ENCODE measurements at places on chromosomes 5 and 9.

DNA sequence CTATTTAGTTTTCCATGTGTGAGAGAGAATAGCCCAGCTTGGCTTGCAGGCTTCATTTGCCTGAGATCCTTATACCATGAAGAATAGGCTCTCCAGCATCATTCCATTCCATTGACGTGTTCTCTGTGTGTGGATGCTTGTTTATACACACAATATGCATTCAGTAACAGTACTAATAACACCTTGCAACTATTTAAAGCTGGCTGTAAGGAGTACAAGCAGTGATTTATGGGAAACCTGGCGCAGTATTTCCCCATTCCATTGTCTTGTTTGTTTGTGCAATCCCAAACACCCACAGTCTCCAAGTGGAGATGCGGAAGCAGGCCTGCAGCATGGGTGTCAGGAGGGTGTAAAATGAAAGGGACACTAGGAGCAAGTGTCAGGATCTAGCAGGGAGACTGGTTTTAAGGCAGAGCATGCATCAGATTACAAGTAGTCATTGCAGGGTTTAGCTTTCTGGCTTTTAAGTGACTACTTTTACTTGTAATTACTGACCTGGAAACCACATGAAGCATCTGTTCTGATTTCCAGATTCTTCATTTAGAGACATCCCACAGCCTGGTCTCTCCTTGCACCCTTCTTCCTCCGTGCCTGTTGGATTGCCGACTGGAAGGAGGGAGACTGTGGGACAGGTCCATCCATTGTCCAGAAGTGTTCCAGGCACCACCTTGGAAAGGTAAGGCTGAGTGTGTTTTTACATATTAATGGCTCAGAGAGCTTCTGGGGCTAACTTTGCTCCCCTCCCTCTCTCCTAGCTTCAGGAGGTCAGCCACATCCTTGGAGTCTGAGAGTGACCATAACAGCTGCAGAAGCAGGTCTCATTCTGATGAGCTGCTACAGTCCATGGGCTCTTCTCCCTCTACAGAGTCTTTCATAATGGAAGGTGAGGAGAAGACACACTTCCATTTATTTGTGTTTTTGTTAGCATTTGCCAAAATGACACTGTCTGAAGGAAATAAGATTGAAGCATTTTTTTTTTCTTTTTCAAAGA, 241.6 kb downstream of the ARHGEF28 start:
- DNase-seq, result no peak

DNA sequence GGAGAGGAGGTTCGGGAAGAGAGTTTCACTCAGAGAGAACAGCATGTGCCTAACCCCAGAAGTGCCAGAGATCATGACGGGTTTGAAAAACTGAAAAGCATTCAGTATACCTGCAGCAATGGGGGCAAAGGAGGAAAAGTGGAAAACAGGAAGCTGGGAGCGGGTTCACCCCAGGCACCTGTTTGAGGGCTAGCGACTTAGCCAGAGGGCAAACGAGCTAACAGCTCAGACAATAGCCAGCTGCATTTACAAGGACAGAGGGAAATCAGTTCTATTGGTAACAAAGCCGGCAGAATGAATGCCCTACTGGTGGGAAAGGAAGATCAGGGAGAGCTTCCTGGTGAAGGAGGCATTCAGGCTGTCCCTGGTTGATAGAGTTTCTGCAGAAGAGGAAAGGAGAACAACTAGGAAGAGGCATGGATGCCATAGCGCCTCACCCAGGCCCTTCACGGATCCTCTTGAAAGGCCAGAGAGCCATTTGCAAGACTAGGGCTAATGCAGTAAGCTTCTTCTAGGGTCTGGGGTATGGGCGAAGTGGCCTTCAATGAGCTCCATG, 141.7 kb upstream of the ADRA1B start:
- no peak for DNase-seq

DNA sequence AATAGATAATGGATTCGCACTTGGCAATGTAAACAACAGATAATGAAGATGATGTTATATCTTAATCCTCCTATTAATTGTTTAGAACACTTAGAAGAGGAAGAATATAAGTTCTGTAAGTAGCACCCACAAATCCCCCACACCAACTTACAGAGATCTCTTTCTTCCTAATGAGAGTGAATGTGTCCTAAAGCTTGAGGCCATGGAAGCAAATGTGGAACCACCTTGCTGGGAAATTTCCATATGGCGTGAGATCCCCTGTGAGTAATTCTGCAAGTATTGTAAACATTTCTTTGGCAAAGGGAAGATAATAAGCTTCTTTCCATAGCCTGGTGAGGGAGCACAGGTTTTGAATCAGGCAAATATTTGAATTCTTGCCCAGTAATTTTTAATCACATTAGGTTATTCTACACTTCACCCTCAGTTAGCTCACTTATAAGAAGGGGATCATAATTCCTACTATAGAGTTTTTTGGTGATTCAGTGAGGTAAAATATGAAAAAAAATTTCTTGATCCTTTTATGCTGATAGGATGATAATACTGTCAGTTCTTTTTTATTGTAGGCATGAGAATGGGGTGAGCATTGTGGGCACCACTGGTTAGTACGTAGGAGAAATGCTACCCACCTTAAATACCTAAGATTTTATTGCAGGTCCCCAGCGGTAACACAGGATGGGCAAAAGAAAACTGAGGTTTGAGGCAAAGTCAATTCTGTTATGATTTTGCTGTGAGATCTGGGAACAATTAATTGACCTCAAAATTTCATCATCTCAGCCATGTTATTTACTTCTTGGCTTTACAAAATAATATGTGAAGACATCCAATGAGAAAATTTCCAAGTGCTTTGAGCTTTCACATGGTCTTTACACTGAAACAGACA, 574.8 kb downstream of the PSAT1 start:
- DNase-seq, result no peak

DNA sequence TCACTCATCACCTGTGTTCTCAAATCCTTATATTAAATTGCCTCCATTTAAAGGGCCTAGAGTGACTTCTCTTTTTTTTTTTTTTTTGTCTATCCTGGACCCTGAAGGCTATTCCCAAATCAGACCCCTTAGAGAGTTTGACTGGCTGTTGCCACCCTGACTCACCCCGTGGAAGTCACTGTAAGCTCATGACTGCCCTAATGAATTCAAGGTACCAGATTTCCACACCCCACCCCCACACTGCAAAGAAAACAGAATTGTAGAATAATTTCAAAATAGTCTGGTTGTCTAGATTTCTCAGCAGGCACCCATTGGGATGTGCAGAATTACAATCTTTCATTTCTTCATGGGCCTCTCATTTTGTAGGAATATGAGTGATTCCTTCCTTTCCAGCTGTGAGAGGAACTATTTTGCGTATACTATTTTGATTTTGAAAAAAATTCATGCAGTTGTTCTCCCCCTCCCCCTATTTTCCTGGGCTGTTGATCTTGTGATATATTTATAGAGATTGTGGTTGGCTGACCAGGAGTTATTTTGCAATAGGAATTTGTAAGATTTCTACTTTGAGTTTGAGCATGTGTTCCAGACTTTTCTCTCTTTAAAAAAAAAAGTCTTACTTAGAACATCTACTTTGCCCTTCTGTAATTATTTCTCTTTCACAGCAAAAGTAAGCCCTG, 79.1 kb downstream of the ZNF618 start:
- DNase-seq, result no peak

DNA sequence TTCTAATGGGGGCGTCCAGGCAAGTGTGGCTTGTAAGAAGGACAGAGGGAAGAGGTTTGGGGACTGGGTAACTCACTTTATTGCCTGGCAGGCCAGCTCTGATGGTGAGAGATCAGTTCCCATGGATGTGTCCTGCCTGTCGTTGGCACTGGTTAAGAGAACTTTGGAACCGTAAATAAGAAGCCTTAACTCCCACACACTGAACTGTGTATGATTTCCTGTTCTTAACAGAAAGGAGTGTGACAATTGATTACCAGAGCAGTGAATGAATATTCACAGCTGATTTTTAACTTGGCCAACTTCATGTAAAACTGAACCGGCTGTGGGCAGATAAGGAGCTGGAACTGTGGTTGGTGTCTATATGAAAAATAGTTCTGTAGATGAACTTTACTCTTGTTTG, 63.2 kb downstream of the MEGF10 start:
- no peak for DNase-seq

DNA sequence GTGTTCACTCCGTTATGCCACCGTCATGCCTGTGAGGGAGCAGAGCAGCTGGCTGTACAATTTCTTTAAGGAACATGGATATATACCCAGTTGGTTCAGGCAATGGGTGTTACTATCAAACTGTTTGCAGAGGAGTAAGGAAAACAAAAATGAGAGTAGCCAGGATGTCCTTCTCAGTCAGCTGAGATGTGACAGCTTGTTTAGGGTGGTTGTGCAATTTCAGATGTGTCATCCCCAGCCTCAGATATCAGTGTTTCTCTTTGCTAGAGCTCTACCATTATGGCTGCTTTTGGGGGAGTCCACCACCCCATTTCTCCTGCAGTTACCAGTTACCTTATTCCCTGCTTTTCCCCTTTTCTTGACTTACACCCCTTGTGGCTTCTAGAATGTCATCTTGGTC, 135.2 kb upstream of the SLC24A2 start:
- DNase-seq, result no peak

- no peak for DNase-seq
Measured at GRCh38 chr9:83424831-83425230, 113.4 kb downstream of the FRMD3 start.

DNA sequence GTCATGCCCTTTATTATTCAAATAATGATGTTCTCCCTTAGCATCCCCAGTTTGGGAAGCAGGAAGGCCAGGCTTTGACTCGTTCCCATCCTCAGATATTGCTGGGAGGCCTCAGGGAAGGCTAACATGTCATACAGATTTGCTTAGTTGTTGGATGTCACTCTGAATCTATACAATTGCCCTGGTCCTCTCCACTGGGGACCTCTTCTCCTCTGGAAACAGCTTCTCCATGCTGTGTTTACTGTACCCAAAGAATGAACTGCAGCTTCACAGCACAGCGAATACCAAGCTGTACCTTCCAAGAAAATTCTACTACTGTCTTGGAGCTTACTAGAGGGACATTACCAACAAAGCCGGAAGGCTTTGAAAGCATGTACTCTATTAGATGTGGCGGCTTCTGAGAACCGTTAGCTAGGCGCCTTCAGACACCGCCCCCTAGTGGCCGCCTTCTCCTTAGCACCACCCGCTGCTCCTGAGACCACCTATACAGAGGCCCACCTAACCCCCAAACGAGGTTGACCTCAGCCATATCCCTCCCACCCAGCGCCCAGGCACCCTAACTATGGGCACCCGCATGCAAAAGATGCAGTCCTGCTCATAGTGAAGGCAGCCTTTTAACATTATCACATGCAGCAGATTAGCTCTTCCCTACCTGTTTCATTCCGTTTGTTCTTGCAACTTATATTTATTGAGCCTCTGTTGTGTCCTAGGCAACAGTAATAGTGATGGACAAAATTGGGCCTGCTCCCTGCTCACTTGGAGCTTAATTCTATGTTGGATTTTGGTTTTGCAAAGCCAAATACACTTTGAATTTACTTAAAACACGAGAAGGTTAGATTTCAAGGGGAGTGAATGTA, 34.9 kb upstream of the FOXI1 start:
- DNase-seq, result no peak

DNA sequence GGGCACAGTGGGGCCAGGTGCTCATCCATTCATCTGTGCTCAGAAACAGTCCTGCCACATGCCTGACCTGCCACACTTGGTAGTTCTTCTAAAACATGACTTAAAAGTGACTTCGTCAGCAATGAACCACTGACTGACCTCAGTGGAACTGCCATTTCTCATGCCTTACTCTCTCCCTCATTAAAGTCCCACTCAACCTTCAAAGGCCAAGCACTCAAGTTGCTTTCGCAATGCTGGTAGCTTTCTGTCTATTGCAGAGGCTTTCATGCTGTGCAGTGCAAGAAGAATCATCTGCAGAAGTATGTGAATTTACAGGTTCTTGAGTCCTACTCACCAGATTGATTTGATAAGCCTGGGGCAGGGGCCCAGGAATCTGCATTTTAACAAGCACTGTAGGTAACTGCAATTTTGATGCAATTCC, 23.9 kb downstream of the B4GALT1 start:
- no peak for DNase-seq

DNA sequence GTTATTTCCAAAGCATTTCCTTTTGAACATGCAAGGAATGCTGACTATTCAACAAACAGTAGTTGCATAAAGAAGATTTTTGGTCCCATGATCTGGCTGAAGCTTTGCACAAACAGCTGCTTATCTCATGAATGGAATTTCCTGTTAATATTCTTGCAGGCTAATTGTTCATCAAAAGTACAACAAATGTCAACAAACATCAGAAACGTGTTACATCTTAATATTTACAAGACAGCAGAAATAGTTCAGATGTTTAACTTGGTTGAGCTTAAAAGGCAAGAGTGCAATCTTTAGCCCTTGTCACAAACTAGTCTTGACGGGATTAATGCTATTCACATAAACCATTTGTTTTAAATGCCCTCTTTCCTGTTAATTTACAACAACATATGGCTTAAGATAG, 47.9 kb upstream of the BASP1 start:
- DNase-seq, result no peak

- no peak for DNase-seq
Measured at GRCh38 chr9:18666348-18666747, 192.4 kb downstream of the ADAMTSL1 start.

DNA sequence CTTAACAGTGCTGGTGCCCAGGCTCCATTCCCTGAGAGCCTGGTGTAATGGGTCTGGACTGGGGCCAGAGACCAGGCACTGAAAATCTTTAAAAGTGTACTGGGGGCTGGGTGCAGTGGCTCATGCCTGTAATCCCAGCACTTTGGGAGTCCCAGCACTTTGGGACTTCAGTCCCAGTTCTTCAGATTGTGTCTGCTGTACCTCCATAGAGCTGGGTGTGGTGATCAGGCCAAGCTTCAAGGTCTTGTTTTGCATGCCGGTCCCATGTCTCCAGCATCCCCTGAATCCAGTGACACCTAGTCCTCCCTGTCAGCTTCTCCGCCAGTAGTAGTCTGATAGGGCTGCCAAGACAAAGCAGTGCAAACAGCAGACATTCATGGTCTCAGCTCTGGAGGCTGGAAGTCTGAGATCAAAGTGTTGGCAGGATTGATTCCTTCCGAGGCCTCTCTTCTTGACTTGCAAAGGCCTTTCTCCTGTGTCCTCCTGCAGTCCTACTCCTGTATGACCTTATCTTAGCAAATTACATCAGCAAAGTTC, 108.2 kb downstream of the SYK start:
- DNase-seq, result no peak

- DNase-seq, result no peak
Measured at GRCh38 chr5:178244576-178244975, 12.0 kb upstream of the PHYKPL start.

DNA sequence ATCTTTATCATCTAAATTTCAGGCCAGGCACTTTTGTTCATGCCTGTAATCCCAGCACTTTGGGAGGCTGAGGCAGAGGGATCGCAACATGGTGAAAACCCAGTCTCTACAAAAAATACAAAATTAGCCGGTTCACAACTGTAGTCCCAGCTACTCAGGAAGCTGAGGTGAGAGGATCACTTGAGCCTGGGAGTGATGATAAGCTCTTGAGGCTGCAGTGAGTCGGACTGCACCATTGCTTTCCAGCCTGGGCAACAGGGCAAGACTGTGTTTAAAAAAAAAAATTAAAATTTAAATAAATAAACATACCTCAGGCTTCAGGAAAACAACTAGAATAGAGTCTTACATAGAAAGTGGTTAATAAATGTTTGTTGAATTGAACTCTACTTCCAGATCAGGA, 147.4 kb downstream of the AGTPBP1 start:
- no peak for DNase-seq

- peak; percentile 12 for DNase-seq
Measured at GRCh38 chr9:68949271-68950000, 64.5 kb downstream of the PRKACG start.
